ENCODE measurements at places on chromosomes 3 and 15. TPM values are rescaled to one million over a fixed set of nuclear protein-coding genes. Genes with fewer than 3 reads are reported as not detected.

DNA sequence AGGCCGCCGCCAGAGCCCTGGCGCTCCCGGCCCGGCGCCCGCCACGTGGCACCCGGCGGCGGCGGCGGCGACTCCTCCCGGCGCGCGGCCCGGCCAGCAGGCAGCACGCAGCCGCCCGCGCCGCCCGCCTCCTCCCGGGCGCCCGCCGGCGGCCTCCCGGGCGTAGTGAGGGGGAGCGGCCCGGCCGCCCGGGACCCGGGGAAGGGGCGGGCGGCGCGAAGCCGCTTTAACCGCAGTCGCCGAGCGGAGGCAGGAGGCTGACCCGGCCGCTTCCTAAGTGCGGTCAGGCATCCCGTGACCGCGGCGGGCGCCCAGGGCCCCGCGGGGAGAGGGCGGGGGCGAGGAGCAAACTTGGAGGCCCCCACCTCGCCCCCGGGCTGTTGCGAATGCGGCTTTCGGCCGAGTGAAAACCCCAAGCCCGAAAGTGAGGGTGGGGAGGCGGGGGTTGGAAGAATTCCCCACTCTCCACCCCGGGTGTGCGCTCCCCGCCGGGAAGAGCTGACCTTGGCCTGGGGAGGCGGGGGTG, 1.7 kb upstream of the HES1 start:
- H3K27ac ChIP-seq, result peak overlapping the region; percentile 93
- no peaks in the 10 kb centered on the region for H3K36me3 ChIP-seq
- DNase-seq, result peak; percentile 94
- H3K4me1 ChIP-seq, result peaks cover 46% of the 10 kb centered on the region
- H3K27me3 ChIP-seq, result no peaks in the 10 kb centered on the region

GRCh38 chr3:126999383-126999782, 16.5 kb downstream of the PLXNA1 start:
- peaks cover 57% of the 10 kb centered on the region for H3K4me1 ChIP-seq
- H3K36me3 ChIP-seq, result peaks cover 3% of the 10 kb centered on the region
- H3K27me3 ChIP-seq, result no peaks in the 10 kb centered on the region
- H3K27ac ChIP-seq, result peak overlapping the region; percentile 63
- DNase-seq, result peak; percentile 82

GRCh38 chr3:57911593-57911992, 96.6 kb upstream of the FLNB start:
- no peak for DNase-seq
- H3K4me1 ChIP-seq, result no peaks in the 10 kb centered on the region
- H3K27me3 ChIP-seq, result no peaks in the 10 kb centered on the region
- H3K27ac ChIP-seq, result no peak overlapping the region

DNA sequence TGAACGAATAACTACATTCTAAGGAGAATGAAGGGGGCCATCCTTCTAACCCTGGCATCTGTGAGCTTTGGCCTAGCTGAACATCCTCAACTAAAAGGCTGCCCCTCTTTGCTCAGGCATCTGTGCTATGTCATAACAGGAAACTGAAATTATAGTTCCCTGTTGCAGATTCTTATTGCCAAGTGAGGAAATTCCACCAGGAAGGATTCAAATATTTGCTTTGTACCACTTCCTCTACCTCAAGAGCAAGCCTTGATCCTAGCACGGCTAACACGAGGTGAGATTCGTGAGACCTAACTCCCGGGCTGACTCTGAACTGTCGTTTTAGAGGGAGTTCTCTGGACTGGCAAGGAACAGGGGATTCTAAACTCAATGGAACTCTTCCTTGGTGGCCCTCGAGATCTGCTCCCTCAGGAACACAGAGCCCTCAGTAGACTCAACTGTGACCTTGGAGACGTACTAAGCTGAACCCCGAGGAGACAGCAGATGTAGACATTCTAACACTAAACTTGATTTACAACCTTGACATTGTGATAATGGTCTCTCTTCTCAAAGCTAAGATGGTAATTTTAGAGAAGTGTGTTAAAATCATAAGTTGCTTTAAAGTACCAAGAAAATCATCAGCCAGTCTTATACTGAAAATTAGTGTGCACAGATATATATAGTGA, 4.2 kb downstream of the SPG21 start:
- peaks cover 58% of the 10 kb centered on the region for H3K4me1 ChIP-seq
- peaks cover 11% of the 10 kb centered on the region for H3K36me3 ChIP-seq
- H3K27me3 ChIP-seq, result no peaks in the 10 kb centered on the region

- H3K4me3 ChIP-seq, result no peak overlapping the region
- H3K36me3 ChIP-seq, result no peaks in the 10 kb centered on the region
- no peaks in the 10 kb centered on the region for H3K4me1 ChIP-seq
These were observed 114.9 kb downstream of the PDZRN3 start for GRCh38 chr3:73509816-73510215.

Gene ZNF80
- total RNA-seq, result not detected

GRCh38 chr3:174098746-174099145, 701.2 kb downstream of the NLGN1 start:
- no peaks in the 10 kb centered on the region for H3K4me1 ChIP-seq
- no peak for DNase-seq
- no peaks in the 10 kb centered on the region for H3K27me3 ChIP-seq
- no peaks in the 10 kb centered on the region for H3K36me3 ChIP-seq

GRCh38 chr3:67076607-67077006, 78.5 kb downstream of the KBTBD8 start:
- no peak overlapping the region for H3K27ac ChIP-seq
- no peaks in the 10 kb centered on the region for H3K4me1 ChIP-seq
- no peaks in the 10 kb centered on the region for H3K36me3 ChIP-seq
- no peak overlapping the region for H3K4me3 ChIP-seq

Gene GOLGA6B
- not detected for total RNA-seq

- H3K4me1 ChIP-seq, result no peaks in the 10 kb centered on the region
- no peak overlapping the region for H3K4me3 ChIP-seq
- no peak for DNase-seq
- H3K27me3 ChIP-seq, result no peaks in the 10 kb centered on the region
These were observed 95.3 kb upstream of the SOX2 start for GRCh38 chr3:181616088-181617070.

Gene ZNF660
- 1.6 TPM for total RNA-seq

GRCh38 chr15:47792231-47792630, 74.9 kb downstream of the SEMA6D start:
- H3K36me3 ChIP-seq, result no peaks in the 10 kb centered on the region
- no peaks in the 10 kb centered on the region for H3K27me3 ChIP-seq
- no peaks in the 10 kb centered on the region for H3K4me1 ChIP-seq

DNA sequence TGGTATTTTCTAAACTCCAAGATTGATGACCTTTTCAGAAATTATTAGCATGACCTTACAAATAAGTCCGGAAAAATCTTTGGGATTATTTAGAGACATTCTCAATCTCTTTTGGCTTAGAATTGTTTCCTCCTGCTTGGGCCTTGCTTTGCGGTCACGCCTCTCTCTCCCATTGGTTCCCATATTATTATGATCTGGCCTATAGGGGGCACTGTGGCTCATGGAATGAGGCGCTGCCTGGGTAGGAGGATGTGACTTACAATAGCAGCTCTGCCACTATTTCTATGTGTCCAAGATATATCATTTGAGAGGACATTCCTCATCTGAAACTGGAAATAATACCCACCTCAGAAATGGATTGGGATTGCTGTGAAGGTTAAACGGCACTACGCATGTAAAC, 464.9 kb downstream of the MFSD1 start:
- no peak overlapping the region for H3K4me3 ChIP-seq
- no peaks in the 10 kb centered on the region for H3K4me1 ChIP-seq
- no peak for DNase-seq
- H3K27ac ChIP-seq, result no peak overlapping the region
- no peaks in the 10 kb centered on the region for H3K36me3 ChIP-seq

Gene LINGO1
- 0.84 TPM for total RNA-seq

DNA sequence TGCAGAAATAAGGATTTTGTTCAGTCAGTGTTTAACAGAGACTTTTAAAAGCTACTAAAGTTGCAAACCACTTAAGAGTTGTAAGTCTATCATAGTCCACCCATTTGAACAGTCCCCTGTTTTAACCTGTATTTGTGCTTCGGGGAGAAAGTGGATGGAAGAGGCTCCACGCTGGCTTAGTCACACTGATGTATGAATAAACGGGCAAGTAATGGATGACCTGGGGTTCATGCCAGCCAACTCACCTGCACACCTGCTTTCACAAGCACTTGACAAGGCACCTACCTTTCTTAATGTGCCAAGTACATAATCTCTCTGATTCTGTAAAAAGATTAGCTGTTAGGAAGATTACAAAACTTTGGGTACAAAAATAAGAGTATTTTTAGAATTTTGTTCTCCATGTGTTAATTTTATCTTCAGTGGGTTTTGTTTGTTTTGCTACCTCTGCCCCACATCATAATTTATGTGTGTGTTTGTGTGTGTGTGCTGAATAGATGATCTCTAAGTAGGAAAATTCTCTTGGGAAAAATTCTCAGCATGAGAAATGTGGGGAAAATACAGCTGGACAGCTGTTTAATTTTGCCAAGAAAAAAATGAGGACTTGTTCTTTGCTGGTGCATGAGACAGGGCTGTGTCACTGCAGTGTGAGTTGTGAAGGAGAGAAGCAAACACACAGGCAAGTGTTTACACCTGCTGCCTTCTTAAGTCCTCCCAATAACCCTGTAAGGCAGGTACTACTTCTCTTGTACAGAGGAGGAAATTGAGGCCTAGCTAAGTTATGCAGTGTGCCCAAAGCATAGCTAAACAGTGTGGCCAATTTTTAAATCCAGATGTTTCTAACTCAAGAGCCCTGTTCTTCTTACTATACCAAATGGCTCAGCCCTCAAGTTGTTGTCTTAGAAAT, 181.2 kb upstream of the IL12A start:
- no peaks in the 10 kb centered on the region for H3K4me1 ChIP-seq
- no peak overlapping the region for H3K4me3 ChIP-seq
- no peak overlapping the region for H3K27ac ChIP-seq

Gene DPPA4
- total RNA-seq, result 0.77 TPM

DNA sequence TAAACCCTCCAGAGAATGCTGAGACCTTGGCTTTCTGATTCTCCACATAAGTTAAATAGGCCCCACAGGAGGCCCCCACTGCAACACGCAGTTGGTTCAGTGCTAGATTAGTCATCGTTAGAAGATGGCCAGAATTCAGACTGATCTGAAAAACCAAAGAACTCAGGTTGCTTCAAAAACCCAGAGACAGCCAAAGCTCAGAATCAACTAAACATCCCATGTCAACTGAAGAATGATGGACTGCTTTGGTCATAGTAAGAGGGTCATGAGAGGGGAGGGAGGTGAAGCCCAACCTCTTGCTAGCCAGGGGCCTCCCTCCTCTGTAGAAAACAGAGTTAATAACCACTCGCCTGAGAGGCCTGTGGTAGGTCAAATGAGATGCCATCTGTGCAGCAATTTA, 93.1 kb downstream of the AKAP13 start:
- no peaks in the 10 kb centered on the region for H3K27me3 ChIP-seq
- peaks cover 15% of the 10 kb centered on the region for H3K4me1 ChIP-seq
- H3K36me3 ChIP-seq, result no peaks in the 10 kb centered on the region
- DNase-seq, result no peak

DNA sequence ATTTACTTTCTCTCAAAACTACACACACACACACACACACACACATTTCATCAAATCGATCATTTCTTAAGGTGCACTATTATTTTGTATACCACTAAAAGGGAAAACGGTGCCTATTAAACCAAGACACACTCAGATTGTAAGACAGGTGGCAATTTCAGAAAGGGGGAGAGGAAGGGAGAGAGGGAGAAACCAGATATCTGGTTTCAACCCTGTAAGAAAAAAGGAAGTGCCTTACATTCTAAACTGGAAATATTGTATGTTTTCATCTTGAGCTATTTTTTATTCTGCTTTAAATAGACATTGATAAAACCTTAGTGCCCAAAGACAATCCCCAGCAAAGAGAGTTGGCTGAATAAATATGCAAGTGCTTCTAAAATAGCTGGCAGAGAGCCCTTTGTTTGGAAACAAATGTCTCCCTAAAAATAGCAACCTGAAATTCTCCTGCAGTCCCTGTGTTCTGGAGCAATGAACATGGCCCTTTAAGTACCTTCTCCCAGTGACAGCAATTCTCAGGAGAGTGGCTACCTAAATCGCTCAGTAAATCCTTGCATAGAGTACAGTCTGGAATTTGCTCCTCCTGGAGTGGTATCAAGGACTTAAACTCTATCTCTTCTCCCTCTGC, 85.7 kb downstream of the RARB start:
- no peaks in the 10 kb centered on the region for H3K27me3 ChIP-seq
- H3K36me3 ChIP-seq, result no peaks in the 10 kb centered on the region
- no peak overlapping the region for H3K27ac ChIP-seq
- DNase-seq, result no peak
- H3K4me1 ChIP-seq, result peaks cover 6% of the 10 kb centered on the region

Gene ADGRG7
- total RNA-seq, result not detected

Gene CSPG5
- total RNA-seq, result 6.1 TPM

DNA sequence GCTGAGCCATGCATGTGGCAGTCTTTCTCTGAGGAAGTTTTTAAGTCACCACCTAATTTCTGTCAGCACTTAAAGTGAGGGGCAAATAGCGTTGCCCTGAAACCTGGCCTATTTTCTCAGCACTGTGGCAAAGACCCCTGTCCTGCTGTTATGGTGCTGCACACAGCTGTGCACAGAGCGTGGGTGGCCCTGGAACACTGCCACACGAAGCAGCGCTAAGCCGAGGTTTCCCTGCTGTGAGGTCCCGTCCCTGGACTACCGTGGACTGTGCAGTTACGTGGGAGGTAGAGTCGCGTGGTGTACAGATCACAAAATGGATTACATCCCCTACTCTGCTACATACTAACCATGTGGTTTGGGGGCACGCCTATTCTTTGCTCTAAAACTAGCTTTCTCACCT, 101.6 kb upstream of the NR2E3 start:
- H3K27me3 ChIP-seq, result no peaks in the 10 kb centered on the region
- no peak overlapping the region for H3K27ac ChIP-seq
- no peak for DNase-seq
- H3K36me3 ChIP-seq, result no peaks in the 10 kb centered on the region

Gene RYR3
- under 0.01 TPM for total RNA-seq

DNA sequence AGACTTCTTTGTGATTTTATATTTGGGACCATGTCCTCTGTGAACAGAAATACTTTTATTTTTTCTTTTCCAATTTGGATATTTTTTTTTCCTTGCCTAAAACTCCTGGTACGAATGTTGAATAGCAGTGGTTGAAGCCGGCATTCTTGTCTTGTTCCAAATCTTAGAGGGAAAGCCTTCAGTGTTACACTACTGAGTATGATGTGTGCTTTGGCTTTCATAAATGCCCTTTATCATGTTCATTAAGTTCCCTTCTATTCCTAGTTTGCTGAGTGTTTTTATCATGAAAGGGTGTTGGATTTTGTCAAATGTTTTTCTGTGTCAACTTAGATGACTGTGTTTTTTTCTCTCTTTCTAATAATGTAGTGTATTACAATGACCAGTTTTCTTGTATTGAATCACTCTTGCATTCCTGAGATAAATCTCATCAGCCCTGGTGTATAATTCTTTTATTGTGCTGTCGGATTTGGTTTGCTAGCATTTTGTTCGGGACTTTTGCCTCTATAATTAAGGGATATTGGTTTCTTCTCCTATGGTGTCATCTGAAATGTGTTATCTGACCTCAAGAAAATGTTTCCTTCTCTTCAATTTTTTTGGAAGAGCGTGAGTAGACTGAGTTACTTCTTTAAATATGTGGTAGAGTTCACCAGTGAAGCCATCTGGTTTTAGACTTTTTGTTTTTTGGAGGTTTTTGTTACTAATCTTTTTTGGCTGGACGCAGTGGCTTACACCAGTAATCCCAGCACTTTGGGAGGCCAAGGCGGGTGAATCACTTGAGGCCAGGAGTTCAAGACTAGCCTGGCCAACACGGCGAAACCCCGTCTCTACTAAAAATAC, 33.3 kb downstream of the MAP1A start:
- no peaks in the 10 kb centered on the region for H3K36me3 ChIP-seq
- no peaks in the 10 kb centered on the region for H3K4me1 ChIP-seq
- no peak for DNase-seq
- H3K27ac ChIP-seq, result no peak overlapping the region
- H3K27me3 ChIP-seq, result no peaks in the 10 kb centered on the region

Gene CHDH
- 18.8 TPM for total RNA-seq
